Foreskin fibroblast (primary cell): ENCODE measurements at places on chromosomes 2 and 18.
A peak's percentile ranks its signal among the peaks of the same experiment; 100 is the strongest.

DNA sequence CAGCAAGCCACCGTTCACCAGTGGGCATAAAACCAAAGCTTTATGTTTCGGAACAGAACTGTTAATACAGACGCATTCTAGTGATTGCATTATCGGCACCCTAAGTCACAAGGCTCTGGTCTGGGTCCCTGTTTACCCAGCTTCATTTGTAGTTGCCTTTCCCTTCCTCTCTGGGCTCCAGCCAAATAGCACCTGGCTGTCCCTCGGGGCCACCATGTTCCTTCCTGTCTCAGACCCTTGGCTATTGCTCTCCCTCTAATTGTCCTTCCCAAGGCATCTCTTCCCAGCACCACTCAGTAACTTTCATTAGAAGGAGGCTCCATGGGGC lies 75.3 kb downstream of the SDC1 start:
- DNase-seq: no peak

- DNase-seq: peak; percentile 72
Observed at GRCh38 chr2:71385012-71385411, 53.4 kb downstream of the ZNF638 start.

DNA sequence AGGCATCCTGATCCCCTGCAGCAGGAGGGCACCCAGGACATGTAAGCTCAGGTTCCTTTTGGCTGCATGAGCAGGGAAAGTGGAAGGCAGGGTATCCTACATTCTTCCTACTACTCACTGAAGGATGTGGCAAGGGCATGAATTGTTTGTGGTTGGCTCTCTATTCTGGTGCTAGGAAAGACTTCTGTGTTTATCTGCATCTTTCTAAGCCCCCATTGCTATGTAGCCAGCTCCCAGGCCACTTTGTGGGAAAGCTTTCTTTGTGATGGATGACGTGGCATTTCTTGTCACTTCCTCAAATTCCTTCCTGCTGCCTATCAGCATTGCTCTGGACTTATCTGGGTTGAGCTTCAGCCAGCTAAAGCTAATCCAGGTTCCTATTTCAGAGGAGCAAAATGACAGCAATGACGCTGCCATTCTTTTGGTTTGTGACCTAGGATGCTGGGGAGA lies 46.2 kb downstream of the MEIS1 start:
- DNase-seq: peak; percentile 47

DNA sequence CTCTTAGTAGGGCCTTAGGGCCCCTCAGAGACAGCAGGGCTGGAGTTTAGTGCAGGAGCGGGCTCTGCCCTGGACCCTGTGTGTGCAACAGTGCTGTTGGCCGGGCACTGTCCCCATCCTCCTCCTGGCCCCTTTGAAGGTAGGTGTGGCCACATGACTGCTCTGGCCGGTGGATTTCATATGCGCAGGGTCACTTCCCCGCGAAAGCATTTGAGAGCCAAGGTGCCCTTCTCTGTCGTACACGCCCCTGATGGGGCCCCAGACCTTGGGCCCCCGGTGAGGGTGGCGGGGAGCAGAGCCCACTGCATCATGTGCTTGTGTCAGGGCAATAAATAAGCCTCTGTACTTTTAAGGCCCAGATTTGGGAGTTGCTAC lies 15.5 kb downstream of the TMEM177 start:
- no peak for DNase-seq

DNA sequence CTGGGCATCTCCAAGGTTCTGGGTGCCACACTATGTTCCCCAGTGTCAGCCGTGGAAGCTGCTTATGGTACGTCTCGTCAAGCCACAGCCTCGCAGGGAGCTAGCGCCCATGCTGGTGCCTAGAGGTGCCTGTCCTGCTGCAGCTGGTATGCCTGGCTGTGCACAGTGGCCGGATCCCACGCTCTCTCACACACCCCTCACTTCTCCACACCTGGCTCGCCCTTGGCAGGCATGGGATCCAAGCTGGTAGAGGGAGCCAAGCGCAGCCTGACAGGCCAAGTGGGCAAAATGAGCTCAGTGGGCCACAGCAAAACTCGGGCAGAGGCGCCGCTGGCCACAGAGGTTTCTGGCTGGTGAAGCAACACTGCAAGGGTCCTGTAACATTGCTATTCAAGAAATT lies 156.1 kb upstream of the RBMS1 start:
- no peak for DNase-seq

DNA sequence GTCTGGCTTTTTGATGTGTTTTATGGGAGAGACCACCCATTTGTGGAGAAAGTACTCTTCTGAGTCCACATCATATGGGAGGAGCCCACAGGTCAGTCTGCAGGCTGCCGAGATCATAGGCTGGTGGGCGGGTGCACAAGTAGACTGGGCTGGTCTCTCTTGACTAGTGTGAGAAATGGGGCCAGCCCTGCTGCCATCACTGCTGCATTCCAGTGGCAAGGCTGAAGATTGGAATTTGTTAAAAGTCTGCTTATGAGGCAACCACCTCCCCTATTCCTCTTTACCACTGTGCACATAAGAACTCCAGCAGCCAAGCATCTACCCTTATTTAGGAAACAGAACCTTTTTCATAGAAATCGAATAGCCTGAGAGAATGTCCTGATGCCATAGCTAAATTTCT lies 200.7 kb downstream of the DIS3L2 start:
- no peak for DNase-seq
